Sigmoid colon (tissue), 7 donors: ENCODE measurements at places on chromosomes 3 and 15. TPM values are rescaled to one million over a fixed set of nuclear protein-coding genes. Genes with fewer than 3 reads are reported as not detected.

DNA sequence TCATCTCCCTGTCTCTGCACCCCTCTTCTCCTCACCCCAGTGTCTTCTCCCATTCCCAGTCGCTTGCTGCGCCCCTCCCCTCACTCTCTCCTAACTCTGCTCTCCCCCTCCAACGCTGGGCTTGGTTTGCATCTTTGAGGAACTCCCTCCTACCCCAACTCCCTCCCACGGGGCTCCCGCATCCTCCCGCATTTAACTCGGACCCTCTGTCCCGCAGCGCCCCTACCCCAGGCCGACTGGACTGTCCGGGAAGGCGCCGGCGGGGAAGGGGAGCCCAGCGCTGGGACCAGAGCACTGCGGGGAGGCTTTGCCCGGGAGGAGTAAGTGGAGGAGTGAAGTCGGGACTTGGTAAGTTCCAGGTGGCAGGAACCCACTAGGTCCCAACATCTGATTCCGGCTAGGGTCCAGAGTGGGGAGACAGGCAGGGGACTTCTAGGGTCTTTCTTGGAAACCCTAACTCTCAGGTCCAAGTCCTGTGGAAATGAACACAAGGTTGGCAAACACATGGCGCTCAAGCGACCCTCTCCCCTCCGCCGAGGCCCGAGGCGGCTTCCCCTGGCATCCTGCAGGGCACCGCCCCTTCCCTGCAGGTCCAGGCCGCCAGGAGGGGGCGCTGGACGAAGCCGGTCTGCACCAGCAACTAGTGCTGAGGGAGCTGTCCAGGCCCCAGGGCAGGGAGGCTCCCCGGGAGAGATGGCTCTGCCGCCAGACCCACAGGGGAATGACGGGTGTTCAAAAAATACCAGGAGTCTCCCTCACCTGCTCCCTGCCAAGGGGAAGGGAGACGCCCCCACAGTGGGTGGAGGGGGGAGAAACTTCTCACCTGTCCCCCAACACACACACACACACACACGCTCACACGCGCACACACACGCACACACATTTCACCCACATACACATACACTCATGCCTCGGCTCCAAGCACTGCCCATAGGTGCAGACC lies 53.2 kb downstream of the LHFPL4 start:
- peaks cover 29% of the 10 kb centered on the region for H3K27me3 ChIP-seq
- H3K27ac ChIP-seq: no peak overlapping the region
- H3K4me1 ChIP-seq: peaks cover 13% of the 10 kb centered on the region
- H3K36me3 ChIP-seq: no peaks in the 10 kb centered on the region
- no peak for DNase-seq

- H3K27ac ChIP-seq: no peak overlapping the region
- no peak for DNase-seq
- H3K36me3 ChIP-seq: no peaks in the 10 kb centered on the region
- no peaks in the 10 kb centered on the region for H3K27me3 ChIP-seq
- no peak overlapping the region for H3K4me3 ChIP-seq
- H3K4me1 ChIP-seq: peaks cover 19% of the 10 kb centered on the region
These were observed 10.4 kb upstream of the POLR2M start for GRCh38 chr15:57696146-57696545.

- no peaks in the 10 kb centered on the region for H3K27me3 ChIP-seq
- H3K4me1 ChIP-seq: no peaks in the 10 kb centered on the region
These were observed 17.6 kb downstream of the ADAM10 start for GRCh38 chr15:58731756-58732535.

DNA sequence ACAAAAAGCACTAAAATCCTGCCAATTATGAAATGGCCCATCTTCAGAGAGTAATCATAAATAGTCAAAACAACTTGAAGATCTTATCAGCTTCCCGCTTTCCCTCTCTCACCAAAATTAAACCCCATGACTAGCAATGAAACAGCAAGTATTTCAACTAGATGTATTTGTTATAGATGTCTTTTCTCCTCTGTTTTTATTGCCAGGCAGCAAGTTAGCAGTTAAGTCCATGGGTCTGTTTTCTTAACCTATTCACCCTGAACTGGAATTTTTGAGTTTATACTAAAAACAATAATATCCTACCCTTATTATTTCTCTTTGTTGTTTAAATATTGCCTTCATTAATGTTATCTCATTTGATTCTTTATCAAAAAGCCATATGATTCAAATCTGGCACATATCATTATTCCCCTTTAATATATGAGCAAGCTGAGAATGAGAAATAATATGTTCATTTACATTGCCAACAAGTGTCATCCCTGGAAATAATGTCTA lies 23.3 kb downstream of the AQP9 start:
- no peak for DNase-seq
- no peak overlapping the region for H3K4me3 ChIP-seq
- no peaks in the 10 kb centered on the region for H3K27me3 ChIP-seq
- no peaks in the 10 kb centered on the region for H3K36me3 ChIP-seq
- H3K27ac ChIP-seq: no peak overlapping the region

DNA sequence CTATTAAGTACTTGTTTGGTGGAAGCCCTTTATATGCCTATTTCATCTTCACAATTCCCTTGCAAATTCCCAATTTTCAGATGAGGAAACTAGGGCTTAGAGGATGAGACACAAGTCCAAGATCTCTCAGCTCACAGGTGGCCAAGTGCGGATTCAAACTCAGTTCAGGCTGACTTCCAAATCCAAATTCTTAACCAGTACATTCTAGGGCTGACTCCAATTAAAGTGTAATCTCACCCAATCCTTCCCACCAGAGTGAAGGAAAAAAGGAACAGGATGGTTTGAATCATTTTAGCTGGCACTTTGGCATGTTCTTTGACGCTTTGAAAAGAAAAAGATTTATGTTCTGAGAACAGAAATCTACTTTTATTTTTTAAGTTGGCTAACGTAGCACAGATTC lies 12.7 kb downstream of the ARHGEF3 start:
- no peaks in the 10 kb centered on the region for H3K36me3 ChIP-seq
- H3K4me1 ChIP-seq: peaks cover 12% of the 10 kb centered on the region
- no peak overlapping the region for H3K4me3 ChIP-seq
- peak overlapping the region; percentile 41 for H3K27ac ChIP-seq
- H3K27me3 ChIP-seq: no peaks in the 10 kb centered on the region
- no peak for DNase-seq

- DNase-seq: no peak
- H3K36me3 ChIP-seq: no peaks in the 10 kb centered on the region
- H3K27ac ChIP-seq: no peak overlapping the region
- no peaks in the 10 kb centered on the region for H3K27me3 ChIP-seq
- no peaks in the 10 kb centered on the region for H3K4me1 ChIP-seq
- no peak overlapping the region for H3K4me3 ChIP-seq
These were observed 42.7 kb upstream of the AP4E1 start for GRCh38 chr15:50865515-50866353.

- H3K4me3 ChIP-seq: no peak overlapping the region
- no peaks in the 10 kb centered on the region for H3K4me1 ChIP-seq
- H3K27me3 ChIP-seq: no peaks in the 10 kb centered on the region
- H3K36me3 ChIP-seq: peaks cover 71% of the 10 kb centered on the region
- DNase-seq: no peak
These were observed 16.5 kb downstream of the RPN1 start for GRCh38 chr3:128634075-128634611.

TAGLN3 gene
- 17.8 TPM for total RNA-seq
